Activated T-helper 2 cell treated with anti-CD3 and anti-CD28 coated beads, Interferon-gamma antibody, Interleukin-2, Interleukin-4, amounts not matched to agents 10 μg/mL and 5 μg/mL and 100 μg/mL, durations not matched to agents 14 hours and 24 hours and 36 hours (primary cell): ENCODE measurements at places on chromosomes 11 and 22. TPM values are rescaled to one million over a fixed set of nuclear protein-coding genes. Genes with fewer than 3 reads are reported as not detected.

Gene C22orf23
- total RNA-seq = not detected in 2 replicates

DNA sequence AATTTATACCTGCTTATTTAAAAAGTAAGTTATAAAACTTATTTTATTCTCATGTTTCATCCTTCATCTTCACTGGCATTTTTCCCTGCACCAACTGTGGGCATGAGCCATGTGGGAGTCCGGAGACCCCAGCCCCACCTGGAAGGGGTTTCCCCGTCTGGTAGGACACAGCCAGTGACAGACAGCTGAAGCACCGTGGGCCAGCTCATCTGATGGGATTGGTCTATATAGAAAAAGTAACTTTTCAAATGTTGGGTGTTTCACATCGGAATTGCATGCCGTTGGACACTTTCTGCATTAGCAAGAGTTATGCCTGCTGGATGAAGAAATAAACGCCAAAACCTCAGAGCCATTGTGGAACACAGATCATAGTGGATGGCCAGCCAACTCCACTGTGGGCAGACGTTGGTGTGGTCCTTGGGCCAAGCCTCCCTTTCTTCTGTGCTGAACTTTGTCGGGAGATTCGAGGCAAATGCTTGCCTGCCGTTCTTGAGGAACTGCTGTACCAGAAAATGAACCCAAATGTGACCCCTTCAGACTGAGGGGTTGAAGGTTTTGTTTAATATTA is 1329.3 kb downstream of the TBC1D22A start:
- no peak for DNase-seq

Gene RIN1
- total RNA-seq = 1.5 and 1.6 TPM in 2 replicates

DNA sequence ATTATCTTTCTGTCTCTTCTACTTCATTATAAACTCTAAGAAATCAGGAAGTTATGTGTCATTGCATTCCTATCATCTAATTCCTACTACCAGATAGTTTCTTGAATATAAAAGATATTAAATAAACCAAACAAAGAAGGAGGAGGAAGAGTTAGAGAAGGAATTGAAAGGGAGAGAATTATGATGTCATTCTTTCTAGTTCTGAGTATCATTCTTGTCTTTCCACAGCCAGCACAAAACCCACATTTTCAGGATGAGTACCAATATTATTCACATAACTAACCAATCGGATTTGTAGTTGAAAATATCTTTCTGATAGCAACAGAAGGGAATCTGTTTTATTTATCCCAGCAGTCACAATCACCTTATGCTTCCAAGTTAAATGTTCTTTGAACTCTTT is 13.3 kb downstream of the MS4A13 start:
- DNase-seq = no peak

- DNase-seq = peak; percentile 7
Measured at GRCh38 chr11:120170741-120171261, 32.9 kb upstream of the TRIM29 start.

DNA sequence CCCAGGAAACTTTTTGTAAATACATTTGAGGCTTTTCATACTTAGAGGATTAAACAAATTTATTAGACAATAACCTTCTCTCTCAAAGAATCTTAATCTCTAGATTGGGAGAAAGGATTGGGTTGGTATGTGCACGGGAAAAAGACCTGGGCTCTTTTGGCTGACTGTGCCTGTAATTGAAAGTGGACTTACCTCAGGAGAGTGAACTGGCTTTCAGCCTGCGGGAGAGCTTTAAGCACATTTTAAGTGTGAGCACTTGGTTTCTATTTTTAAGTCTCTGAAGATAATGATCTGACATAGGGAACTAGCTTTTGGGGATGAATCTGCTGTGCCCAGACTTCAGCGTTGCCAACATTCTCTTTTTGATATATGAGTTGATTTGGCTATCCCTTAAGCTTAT is 35.8 kb downstream of the UVRAG start:
- DNase-seq = no peak

Gene CDC42EP2
- 3.4 and 5.1 TPM in 2 replicates for total RNA-seq

Gene GTPBP1
- total RNA-seq = 101 and 106 TPM in 2 replicates
